ENCODE measurements at places on chromosomes 5 and 9.

- DNase-seq = no peak
Observed at GRCh38 chr9:93324191-93324834, 127.2 kb upstream of the FAM120A start.

DNA sequence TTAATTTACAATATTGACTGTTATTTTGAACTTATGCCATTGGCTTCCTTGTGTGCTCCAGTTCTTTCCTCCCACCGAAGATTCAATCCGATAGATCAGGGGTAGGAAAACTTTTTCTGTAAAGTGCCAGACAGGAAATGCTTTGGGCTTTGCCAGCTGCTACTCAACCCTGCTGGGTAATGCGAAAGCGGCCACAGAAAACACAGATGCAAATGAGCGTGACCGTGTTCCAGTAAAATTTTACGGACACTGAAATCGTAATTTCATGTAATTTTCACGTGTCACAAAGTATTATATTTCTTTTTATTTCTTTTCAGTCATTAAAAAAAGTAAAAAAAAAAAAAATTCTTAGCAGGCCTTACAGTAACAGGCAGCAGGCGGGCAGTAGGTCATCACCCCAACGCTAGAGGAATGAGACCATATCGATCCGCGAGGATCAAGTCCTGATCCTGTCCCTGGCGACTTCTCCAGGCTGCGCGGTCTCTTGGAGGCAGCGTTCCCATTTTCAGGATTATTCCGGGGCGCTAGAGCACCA is 599 bp downstream of the NMRK1 start:
- peak; percentile 38 for DNase-seq

GRCh38 chr5:37283214-37283820 is 34.1 kb upstream of the CPLANE1 start:
- DNase-seq = no peak

GRCh38 chr9:85471791-85472190 is 270.0 kb downstream of the AGTPBP1 start:
- no peak for DNase-seq

DNA sequence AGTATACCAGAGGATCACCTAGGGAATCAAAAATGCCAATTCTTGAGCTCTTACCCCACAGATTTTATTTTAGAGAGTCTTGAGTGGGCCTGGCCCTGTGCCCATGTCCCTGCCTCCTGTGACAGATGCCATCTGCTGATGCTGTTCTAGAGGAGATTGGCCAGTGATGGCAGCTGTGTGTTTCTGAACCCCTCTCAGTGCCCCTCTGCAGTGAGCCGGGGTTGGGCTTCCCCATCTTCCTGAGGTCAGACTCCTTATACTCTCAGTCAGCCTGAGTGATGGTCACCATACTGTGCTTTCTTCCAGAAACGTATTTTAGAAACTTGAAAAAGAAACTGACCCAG is 6.1 kb downstream of the PTCD2 start:
- DNase-seq = no peak

- no peak for DNase-seq
Observed at GRCh38 chr5:94431696-94432095, 186.7 kb downstream of the KIAA0825 start.

DNA sequence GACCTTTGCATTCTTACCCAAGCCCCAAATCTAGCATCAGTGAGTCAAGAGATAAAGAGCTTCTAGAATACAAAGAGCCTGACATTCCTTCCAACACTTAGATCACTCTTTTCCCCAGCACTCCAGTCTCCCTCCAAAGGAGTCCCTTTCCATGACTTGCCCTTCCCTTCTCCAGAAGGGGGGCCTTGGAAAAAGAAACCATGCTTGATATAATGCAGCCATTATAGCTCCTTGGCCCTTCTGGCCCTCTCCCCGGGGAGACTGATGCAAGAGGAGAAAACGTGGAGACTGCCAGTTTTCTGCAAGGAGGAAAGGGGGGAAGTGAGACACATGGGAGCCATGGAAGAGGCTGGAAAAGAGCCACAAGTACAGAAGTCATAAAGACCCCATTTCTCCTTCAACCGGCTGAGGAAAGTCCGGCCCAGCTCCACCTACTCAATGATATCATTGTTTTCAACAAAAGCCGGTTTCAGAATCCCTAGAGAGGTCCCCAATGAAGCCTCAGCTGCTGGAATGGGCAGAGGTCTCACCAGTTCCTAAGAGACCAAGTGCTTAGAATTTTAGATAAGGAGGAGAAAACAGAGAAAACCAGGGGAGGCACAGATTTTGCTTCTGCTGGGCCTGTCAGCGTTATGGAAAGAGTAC is 29.0 kb downstream of the ADAM19 start:
- peak; percentile 72 for DNase-seq

- no peak for DNase-seq
Observed at GRCh38 chr9:134789168-134789567, 91.4 kb upstream of the FCN2 start.

DNA sequence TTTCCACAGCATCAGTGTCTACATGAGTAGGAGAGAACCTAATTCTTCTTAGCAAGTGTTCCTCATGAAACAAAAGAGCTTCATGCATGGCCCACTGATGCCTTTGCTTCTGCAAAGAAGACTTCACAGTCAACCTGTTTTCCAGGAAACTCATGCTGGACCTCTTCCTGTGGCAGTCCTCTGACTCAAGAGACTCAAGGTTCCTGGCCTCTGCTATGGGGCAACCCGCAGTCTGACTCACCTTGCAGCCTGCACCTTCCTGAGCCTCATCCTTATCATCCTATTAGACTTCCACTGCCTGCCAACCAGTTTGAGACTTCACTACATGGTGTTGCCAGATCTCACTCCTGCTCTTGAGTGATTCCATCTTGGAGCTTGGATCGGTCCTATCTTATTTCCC is 17.6 kb upstream of the AGGF1 start:
- DNase-seq = no peak

DNA sequence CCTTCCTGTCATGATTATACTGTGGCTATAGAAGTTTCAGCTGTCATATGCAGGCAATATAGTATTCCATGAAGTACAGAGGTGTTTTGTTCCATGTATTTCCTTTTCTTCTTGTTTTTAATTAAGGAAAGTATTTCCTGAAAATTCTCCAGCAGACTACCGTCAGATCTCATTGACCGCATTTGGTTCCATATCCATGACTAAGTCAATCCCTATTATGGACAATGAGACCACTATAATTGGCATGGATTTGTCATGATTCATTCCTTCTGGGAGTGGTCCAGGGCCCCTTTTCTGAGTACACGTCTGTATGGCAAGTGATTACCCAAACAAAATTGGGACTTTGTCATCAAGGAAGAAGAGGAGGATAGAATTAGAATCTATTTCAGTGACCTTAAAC is 283.2 kb upstream of the CLINT1 start:
- DNase-seq = peak; percentile 95

DNA sequence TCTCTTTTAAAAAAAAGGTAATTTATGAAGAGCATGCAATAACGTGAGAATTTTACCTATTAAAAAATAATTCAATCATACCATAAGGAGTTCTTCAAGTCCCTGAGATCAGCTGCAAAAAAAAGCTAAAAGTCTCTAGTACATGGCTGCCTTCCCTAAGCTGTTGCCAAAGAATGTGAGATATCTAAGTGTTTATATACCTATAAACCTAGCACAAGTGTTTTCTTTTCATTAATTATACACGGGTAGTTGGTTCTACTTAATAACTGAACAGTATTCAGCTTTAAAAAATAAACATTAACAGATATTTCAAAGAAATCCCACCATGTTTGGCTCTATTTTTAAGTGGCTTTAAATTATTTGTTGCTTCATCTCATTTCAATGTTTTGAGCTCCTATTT is 25.9 kb downstream of the FNBP1 start:
- no peak for DNase-seq

GRCh38 chr9:69593301-69593700 is 78.9 kb downstream of the APBA1 start:
- no peak for DNase-seq

GRCh38 chr9:137501457-137501856 is 42.3 kb upstream of the NSMF start:
- DNase-seq = no peak

GRCh38 chr5:33891788-33892619 is at the start of gene ADAMTS12:
Gene ADAMTS12, minus strand, starts transcription at chr5:33891990. Its CDS starts 134 bp downstream, at chr5:33891856.
- peak; percentile 74 for DNase-seq

DNA sequence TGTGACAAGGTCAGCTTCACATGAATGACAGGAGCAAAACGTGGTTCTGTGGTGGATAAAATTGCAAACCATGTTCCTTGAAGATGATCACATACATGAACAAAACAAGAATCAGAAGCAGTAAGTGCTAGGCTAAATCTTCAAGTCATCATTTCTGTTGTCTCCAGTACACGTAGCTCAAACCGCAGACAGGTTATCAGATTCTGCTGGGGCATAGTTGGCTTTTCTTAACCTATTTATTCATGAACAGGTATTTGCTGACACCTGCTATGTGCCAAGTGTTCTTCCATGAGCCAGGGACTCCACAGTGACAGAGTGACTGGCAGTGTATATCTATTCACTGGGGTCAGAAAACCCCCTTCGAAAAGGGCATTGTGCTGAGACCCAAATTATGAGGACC is 20.8 kb downstream of the MFAP3 start:
- DNase-seq = no peak

- DNase-seq = no peak
Observed at GRCh38 chr9:127927201-127927987, 3.2 kb downstream of the PIP5KL1 start.

DNA sequence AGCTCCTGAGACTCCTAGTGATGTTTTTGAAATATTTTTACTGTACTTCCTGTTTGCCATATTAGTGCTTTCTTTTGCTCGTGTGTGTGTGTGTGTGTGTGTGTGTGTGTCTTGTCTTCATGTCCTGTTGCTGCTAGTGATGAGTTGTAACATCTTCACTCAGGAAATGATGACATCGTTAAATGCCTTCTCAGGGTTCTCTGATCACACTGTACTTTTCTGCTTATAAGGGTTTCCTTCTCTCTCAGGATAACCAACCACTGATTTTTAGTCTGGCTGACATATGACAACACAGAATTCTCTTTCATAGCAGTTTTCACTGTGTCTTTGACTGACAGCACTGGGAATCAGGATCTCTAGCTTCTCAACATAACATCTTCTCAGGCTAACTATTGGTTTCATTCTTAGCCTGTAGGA is 16.1 kb downstream of the SV2C start:
- DNase-seq = no peak

- no peak for DNase-seq
Observed at GRCh38 chr9:75927356-75927755, 36.9 kb downstream of the PCSK5 start.

GRCh38 chr5:10102706-10103497 is 146.8 kb downstream of the ATPSCKMT start:
- no peak for DNase-seq

DNA sequence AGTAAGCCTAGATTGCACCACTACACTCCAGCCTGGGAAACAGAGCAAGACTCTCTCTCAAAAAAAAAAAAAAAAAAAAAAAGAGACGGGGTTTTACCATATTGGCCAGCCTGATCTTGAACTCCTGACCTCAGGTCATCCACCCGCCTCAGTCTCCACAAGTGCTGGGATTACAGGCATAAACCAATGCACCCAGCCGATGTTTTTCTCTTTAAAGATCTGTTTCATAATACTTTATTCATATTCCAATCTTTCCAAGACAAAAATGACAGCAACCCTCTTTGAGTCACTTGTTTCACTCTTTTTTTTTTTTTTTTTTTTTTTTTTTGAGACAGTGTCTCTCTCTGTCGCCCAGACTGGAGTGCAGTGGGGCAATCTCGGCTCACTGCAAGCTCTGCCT is 13.6 kb upstream of the LMNB1 start:
- DNase-seq = no peak

DNA sequence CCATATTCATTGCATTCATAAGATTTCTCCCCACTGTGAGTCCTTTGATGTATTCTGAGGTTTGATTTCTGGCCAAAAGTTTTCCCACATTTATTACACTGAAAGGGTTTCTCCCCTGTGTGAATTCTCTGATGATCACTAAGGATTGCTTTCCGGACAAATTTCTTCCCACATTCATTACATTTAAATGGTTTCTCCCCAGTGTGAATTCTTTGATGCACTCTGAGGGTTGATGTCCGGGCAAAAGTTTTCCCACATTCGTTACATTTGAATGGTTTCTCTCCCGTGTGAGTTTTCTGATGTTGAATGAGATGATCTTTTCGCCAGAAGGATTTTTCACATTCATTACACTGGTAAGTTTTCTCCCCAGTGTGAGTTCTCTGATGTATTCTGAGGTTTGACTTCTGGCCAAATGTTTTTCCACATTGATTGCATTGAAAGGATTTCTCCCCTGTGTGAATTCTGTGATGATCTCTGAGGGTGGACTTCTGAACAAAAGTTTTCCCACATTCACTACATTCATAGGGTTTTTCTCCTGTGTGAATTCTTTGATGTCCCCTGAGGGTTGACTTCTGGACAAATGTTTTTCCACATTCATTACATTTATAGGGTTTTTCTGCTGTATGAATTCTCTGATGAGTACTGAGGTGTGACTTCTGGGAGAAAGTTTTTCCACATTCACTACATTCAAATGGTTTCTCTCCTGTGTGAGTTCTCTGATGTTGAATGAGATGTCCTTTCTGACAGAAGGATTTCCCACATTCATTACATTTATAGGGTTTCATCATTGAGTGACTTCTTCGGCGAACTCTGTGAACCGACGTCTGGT is 18.8 kb downstream of the ZNF510 start:
- DNase-seq = no peak

- no peak for DNase-seq
Observed at GRCh38 chr5:176848651-176849050, 38.3 kb downstream of the UNC5A start.

GRCh38 chr5:142663246-142663645 is 22.6 kb downstream of the FGF1 start:
- peak; percentile 30 for DNase-seq

DNA sequence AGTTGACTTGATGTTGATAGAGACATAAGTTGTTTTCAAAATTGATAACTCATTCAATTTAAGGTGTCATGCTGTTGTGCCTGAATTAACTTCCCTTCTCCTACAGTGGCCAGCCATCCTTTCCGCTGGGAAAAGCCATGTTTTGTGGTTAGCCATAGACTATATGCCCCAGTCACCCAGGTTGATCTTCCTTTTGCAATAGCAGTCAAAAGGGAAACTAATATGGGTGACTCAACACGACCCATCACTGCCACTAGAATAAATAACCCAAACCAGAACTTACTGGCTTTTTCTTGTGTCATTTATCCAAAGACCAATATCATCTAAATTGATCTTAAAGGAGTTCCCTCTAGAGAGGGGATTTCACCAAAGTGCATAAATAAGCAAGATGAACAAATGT is 87.4 kb downstream of the PTCD2 start:
- peak; percentile 59 for DNase-seq

DNA sequence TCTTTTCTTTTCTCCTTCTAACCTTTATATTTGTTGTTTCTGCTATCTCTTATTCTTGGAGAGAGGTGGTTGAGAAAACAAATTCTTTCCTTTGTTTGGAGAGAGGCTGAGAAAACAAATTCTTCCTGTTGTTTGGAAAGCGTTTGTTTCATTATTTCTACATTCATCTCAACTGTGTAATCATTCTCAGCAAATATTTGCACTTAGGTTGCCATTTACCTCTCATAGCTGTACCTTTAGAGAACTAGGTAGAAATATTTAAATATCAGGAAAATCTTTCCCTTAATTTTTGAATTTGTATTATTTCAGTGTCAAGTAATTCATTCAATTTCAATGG is 1824.4 kb upstream of the CDH9 start:
- DNase-seq = no peak

All from fibroblast of skin of right biceps (primary cell).